ENCODE measurements at places on chromosomes 16 and 17. TPM values are rescaled to one million over a fixed set of nuclear protein-coding genes. Genes with fewer than 3 reads are reported as not detected.

DNA sequence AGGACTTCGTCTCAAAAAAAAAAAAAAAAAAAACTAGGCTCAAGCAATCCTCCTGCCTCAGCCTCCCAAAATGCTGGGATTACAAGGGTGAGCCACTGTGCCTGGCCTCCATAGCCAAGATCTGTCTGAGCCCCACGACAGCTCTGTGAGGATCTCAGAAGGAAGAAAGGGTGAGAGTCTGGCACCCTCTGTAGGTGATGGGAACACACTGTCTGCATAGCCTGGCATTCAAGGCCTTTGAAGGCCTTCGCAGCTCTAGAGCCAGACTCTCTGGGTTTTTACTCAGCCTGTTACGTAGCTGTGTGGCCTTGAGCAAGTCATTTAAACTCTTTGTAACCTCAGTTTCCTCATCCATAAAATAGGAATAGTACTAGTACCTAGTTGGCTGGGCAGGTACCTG is 6.3 kb upstream of the XPO6 start:
- peak; percentile 78 for DNase-seq

- no peak for DNase-seq
These were observed 50.0 kb downstream of the RPTOR start for GRCh38 chr17:80594431-80595269.

- no peak for DNase-seq
These were observed 64.8 kb downstream of the TUBD1 start for GRCh38 chr17:59827721-59828477.

DNA sequence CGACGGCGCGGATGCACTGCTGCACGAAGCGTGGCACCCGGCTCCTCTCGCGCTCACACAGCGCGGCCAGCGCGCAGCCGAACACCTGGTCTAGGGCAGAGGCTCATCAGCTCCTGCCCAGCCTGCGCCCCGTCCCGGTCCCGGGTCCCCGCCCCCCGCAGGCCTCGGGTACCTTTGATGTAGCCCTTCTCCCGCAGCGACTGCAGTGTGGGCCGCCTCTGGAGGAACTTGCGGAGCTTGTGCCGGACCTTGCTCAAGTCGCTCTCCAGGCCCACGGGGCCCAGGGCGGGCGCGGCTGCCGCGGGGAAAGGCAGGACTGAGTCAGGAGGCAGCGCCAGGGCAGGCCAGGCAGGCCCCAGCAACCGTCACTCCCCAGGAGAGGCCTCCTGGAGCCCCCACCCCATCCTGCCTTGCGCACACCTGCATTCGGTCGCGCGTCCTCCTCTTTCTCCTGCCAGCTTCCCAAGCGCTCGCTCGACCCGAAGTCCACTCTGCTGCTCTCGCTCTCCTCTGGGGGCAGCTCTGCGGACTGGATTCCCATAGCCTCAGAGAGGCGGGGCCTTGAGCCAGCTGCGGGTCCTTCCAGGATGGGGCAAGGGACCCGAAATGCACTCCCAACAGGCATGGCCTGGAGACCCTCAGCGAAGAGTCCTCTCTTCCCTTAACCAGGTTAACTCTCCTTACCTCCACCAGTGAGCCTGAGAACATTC is 36.0 kb downstream of the ARHGAP27 start:
- DNase-seq: no peak

GRCh38 chr17:14295676-14296075 is 5.2 kb upstream of the HS3ST3B1 start:
- no peak for DNase-seq

- no peak for DNase-seq
These were observed 26.3 kb downstream of the ZNF750 start for GRCh38 chr17:82813299-82814051.

GRCh38 chr16:3498988-3499387 is 1.8 kb upstream of the CLUAP1 start:
- no peak for DNase-seq

- DNase-seq: no peak
These were observed 34.1 kb downstream of the FAM20A start for GRCh38 chr17:68567035-68567434.

DNA sequence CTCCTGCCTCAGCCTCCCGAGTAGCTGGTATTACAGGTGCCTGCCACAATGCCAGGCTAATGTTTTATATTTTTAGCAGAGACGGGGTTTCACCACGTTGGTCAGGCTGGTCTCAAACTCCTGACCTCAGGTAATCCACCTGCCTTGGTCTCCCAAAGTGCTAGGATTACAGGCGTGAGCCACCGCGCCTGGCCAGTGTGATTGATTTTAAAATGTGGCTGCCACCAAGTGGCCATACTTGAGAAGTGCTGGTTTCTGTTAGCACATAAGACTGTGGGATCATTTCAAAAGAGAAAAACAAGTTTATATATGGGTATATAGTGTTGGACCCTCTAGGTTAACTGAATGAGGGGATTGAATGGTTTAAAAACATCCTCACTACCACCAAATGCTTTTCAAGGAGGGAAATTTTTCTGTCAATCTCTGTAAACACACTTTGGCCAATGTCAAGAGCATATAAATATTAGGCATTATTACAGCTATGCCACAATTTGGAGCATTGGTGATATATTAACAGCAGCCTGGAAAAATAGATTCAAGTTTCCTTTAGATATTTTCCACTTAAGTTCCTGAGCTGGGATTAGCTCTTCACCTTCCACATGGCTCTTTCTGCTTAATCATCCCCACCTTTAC is 13.5 kb upstream of the DHRS13 start:
- no peak for DNase-seq

DNA sequence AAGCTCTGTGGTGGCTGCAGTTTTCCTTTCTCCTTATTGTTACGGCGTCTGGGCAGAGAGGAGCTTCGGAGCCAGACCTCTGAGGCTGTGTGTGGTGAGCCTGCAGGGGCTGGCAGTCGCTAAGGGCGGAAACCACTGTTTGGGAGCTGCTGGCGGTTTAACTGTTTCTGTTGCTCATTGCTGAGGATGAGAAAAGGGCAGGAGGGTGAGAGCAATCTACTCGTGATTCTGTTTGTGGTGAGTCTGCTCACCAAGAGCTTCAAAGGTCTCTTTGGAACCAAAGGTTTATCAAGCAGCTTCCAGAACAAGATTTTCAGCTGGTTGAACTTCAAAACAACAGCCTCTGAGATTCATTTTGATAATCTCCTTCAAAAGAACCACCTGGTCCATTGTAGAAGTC is 143.9 kb downstream of the ANKFN1 start:
- peak; percentile 23 for DNase-seq

- DNase-seq: no peak
These were observed 63.4 kb upstream of the TANC2 start for GRCh38 chr17:62902531-62903220.

- DNase-seq: no peak
These were observed 63.1 kb downstream of the BANP start for GRCh38 chr16:88014252-88014781.

GRCh38 chr16:70630960-70631745 is 15.2 kb upstream of the IL34 start:
- DNase-seq: no peak

DNA sequence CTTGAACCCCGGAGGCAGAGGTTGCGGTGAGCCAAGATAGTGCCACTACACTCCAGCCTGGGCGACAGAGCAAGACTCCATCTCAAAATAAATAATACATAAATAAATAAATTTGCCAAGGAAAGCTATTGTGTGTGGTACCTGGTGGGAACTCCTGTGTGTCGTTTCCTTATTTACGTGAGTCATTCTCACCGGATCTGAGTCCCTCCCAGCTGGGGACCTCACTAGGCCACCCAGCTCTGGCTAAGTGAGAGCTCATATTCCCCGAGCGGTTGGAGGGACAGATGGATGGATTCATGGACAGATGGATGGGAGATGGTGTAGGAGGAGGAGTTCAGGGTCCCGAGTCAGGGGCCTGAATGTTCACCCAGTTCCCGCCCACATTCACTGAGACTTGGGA is 22.9 kb upstream of the C1QL1 start:
- no peak for DNase-seq

DNA sequence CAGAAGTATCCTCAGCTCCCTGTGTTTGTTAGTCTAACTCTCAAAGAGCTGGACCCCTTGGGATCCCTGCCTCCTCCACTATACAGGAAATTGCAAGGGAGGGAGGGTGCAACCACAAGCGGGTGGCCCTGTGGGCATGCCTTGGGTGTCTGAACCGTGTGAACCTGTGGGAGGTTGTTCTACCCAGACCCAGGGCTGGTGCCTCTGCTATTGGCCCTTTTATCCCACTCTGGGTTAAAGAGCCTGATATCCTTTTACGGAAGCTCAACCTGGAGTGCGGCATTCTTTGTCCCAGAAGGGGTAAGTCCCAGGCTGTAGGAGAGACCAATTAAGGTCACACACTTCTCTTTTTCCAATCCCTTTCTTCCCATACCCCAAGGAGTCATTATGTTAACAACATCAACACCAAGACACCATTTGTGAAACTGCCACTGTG is 53.4 kb downstream of the ARSG start:
- DNase-seq: peak; percentile 57

- DNase-seq: no peak
These were observed 244.9 kb downstream of the STX8 start for GRCh38 chr17:9330611-9331271.

DNA sequence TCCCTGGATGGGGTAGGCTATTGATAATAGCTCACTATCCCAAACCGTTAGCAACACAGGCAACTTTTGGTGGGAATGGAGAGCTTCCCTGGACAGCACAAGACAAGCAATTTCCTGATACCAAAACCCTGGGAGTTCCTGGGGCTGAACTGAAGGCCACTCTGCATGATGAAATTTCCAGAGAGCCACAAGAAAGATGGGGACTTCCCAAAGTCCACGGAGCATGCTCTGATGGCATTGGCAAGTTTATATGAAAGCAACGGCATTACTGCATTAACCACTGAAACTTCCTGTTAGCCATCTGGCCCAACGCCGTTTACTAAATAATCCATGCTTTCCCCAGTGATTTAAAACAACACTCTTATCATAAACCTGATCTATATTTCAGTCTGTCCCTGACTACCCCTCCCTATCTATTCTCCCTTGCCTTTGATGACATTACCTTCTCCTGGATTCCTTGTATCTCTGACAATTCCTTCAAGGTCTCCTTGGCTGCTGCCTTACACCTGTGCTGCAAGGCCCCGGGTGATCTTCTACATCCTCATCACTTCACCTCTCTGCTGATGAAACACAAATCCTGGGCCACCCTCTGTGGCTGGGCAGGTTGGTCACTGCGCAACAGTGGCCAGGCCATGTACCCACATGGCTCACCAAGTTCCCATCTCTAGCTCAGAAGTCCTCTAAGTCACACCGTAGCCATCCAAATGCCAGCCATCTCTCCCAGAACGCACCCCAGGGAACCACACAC is 108.5 kb upstream of the RCVRN start:
- no peak for DNase-seq

Gene TTYH2
- polyA plus RNA-seq: 1.9 TPM

Gene APOBR
- 0.79 TPM for polyA plus RNA-seq

Gene GGA3
- 27.4 TPM for polyA plus RNA-seq

Gene SCN4A
- polyA plus RNA-seq: not detected

Gene CCDC78
- not detected for polyA plus RNA-seq

Gene SLC4A1
- not detected for polyA plus RNA-seq

Gene ZNF423
- polyA plus RNA-seq: not detected

Gene AKTIP
- 102 TPM for polyA plus RNA-seq

Gene ZNF48
- 6.0 TPM for polyA plus RNA-seq

Gene FLCN
- polyA plus RNA-seq: 4.7 TPM

Gene NPIPA5
- 0.54 TPM for polyA plus RNA-seq

Gene HCRT
- not detected for polyA plus RNA-seq

Gene LRRC37B
- polyA plus RNA-seq: 17.5 TPM
